ENCODE measurements at places on chromosomes 2 and 18. TPM values are rescaled to one million over a fixed set of nuclear protein-coding genes. Genes with fewer than 3 reads are reported as not detected.

Gene LCT
- not detected for total RNA-seq

Gene CRYGD
- total RNA-seq, result not detected

Gene TMEM247
- total RNA-seq, result not detected

Gene HOXD8
- 24.8 TPM for total RNA-seq

Gene FOSL2
- 72.5 TPM for total RNA-seq

Gene CSRNP3
- 0.19 TPM for total RNA-seq

Gene CDH19
- not detected for total RNA-seq

Gene NYAP2
- not detected for total RNA-seq

Gene GPR155
- total RNA-seq, result 1.4 TPM

Gene ZSWIM2
- 0.10 TPM for total RNA-seq

Gene TSPYL6
- total RNA-seq, result 0.10 TPM

Gene MYO3B
- total RNA-seq, result under 0.01 TPM

Gene CCDC74B
- 2.9 TPM for total RNA-seq

Gene HOXD11
- total RNA-seq, result not detected

Gene SPEG
- 1.4 TPM for total RNA-seq

Gene NT5C1B
- not detected for total RNA-seq

Gene GALNT14
- total RNA-seq, result not detected

Gene SERPINB13
- total RNA-seq, result not detected

Gene GIGYF2
- 43.4 TPM for total RNA-seq

Gene CPS1
- 4.3 TPM for total RNA-seq

Gene MFSD6
- total RNA-seq, result 4.0 TPM

Gene RAD51AP2
- not detected for total RNA-seq

Gene GTF2A1L
- not detected for total RNA-seq

Gene UGT1A10
- total RNA-seq, result not detected

Gene TSGA10
- total RNA-seq, result 3.3 TPM
